Esophagus squamous epithelium (tissue), 5 donors: ENCODE measurements at places on chromosomes 11 and 22.

- no peak for DNase-seq
These were observed 409.2 kb upstream of the LRRC4C start for GRCh38 chr11:41868606-41869005.

GRCh38 chr11:95595973-95596489 is 193.6 kb downstream of the FAM76B start:
- DNase-seq: no peak

GRCh38 chr11:58562375-58562800 is 13.3 kb downstream of the LPXN start:
- no peak for DNase-seq

GRCh38 chr22:50360578-50360977 is 17.5 kb downstream of the PPP6R2 start:
- no peak for DNase-seq

DNA sequence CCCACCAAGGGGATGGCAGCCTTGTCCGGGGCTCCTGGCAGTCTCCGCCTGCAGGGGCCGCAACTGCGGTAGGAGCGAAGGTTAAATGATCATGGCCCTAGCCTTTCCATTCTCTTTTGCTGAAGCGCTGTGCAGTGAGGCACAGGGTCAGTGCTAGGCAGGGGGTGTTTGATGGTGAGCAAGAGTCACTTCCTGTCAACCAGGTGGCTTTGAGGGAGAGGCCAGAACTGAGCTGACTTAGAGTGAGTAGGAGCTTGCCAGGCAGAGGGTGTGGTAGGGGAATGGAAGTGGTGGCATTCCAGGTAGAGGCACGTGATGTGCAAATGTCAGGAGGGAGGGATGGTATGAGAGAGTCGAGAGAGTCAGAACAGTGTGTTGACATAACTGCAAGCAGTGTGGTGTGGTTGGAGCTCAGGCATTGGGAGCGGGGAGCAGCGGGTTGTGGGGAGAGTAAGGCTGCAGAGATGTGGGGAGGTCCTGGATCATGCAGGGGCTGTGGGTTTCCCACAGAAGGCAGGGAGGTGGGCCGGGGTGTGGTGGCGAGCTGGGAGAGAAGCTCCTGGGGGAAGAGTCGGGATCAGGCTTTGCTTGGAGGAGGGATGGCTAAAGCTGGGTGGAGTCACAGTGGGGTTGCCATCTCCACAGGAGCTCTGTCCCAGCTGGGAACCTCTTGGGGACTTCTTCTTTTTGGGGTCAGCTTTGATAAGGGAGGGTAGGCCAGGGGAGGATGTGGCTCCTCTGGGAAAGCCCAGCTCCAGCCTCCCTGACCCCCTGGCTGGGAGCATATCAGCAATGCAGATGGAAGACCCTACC is 33.3 kb downstream of the AMPD3 start:
- no peak for DNase-seq

- no peak for DNase-seq
These were observed 8.5 kb upstream of the CYTH4 start for GRCh38 chr22:37273846-37274225.

DNA sequence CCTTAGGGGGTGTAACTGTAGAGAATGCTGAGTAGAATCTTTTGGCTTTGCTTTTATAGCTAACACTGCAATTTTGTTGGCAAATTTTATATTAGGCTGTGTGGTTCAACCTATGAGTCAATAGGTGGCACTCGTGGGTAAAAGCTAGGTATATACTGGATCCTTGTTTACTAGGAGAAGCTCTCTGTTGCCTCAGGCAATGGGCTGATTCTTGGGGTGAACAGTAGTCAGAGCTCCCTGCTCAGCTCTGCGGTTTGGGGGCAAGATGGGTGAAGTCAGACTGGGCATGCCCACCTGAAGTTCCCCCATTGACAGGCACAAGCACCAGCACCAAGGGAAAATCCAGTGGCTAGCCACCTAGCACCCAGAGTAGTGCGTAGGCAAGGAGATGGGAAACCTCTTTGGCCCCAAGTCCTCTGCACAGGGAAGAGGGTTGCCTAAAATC is 238.7 kb downstream of the FAM181B start:
- no peak for DNase-seq

GRCh38 chr11:7894251-7894650 is 36.8 kb downstream of the OR10A6 start:
- DNase-seq: no peak

- DNase-seq: no peak
These were observed 12.2 kb downstream of the ANKRD42 start for GRCh38 chr11:83205608-83206185.

GRCh38 chr22:40654522-40655167 is 18.1 kb upstream of the MRTFA start:
- DNase-seq: no peak

DNA sequence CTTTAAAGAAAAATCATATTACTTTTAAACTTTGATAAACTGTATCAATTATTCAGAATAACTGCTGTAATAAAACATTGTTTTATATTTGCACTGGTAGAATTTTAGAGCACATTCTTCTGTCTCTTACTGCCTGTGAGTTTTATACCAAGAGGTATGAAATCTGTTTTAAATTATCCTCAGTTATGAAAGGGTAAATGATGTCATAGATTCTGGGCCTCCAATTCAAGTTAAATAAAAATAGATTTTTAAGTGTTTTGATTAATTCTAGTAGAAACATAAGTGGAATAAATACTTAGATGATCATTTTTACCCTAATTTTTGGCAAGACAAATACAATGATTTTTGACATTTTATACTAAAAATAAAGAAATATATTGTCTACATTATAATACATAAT is 93.0 kb downstream of the GUCY1A2 start:
- no peak for DNase-seq

DNA sequence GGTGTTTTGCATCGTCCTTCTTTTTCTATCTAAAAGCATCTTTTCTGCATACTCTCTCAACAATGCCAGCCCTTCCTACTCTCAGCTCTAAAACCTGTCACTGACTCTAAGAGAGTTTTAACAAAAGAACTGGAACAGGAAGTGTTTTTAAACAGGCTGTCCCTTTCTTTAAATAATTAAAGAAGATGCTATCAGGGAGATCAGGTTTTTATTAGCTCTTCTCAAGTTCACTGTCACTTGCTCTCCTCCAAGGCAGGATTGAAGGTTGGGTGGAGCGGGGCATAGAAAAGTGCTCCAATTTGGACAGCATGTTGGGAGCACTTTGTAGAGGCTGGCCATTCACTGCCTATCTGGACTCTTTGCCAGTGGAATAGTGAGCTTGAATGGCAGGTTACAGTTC is 56.4 kb upstream of the BARX2 start:
- no peak for DNase-seq

GRCh38 chr22:42697542-42698013 is 23.1 kb downstream of the A4GALT start:
- DNase-seq: no peak

DNA sequence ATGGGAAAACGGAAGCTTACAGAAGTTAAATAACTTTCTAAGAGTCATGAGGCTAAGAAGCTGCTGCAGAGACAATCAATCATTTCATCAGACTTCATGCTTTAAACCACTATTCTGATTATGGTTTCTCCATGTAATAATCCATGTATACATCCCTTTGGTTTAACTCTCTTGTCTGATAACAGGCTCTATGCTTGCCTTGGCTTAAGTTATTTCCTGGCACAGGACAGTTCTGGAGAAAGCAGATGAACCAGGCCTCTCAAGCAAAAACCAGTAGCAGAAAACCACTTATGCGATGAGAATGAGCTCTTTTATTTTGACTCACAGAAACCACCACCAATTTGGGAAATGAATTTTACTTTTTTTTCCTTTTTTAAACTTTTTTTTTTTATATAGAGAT is 6.5 kb upstream of the PCF11 start:
- no peak for DNase-seq

- no peak for DNase-seq
These were observed 86.1 kb downstream of the GRIA4 start for GRCh38 chr11:105696000-105696399.

DNA sequence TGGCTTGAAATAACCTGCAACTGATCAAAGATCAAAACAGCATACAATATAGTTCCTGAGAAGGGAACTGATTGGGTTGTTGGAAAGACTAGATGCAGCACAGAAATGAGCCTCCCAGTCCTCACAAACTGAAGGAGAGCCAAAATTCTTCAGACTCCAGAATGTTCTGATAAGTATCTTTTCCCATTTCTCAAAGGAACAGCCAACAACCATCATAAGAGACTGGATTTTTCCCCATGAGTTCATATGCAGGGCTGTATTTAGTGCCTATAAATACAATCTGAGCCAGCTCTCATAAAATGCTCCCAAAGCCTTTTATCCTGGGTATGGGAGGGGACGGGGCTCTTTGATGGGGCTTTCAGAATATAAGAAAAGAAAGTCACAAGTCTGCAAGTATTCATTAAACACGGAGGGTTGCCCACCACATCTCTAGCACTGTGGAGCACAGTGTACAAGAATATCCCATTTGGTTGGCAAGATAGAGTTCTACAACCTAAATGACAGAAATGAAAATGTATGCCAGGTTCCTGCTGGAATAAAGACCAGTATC is 50.7 kb upstream of the LYVE1 start:
- no peak for DNase-seq

DNA sequence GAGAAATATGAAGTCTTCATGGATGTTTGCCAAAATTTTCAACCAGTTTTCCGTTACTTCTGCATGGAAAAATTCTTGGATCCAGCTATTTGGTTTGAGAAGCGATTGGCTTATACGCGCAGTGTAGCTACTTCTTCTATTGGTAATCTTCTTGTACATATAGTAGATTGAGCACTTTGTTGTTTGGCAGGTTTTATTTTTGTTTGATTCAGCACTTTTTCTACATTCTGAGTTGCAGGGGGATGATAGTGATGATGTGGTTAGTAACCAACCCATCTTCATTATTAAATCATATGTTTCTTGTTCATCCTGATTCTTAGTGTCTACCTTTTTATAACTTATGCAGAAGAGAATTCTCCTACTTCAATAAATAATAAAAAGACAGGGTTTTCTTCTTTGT is 121.6 kb downstream of the C11orf65 start:
- DNase-seq: no peak

DNA sequence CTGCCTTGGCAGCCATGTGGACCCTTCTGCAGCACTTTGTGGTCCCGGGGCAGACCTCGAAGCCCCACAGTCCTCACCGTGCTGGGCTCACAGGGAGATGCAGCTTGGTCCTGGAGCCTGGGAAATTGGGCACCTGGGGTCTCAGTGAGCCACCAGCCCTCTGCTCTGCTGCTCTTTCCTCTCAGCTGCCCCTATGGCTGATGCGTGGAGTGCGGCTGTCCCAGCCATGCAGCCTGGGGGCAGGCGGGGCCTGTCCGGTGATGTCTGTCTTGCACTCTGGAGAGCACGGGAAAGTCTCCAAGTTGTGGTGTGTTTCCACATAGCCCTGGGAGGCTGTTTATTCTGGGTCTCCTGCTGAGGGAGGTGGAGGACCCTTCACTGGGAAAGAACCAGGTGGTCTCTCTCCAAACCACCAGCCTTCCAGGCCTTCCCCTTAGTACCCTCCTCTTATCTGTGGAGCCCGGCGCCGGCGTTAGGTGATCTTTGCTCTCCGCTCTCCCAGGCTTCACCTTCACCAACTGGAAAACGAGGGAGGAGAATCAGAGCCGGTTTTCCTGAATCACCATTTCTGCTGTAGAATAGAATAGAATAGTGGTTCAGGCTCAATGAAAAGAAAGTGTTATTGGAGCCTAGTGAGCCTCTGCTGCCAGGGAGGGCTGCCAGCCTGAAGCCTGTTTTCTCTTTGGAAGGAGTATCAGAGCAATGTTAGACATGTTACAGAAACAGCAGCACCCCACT is 41.2 kb upstream of the GRAMD4 start:
- DNase-seq: no peak

- DNase-seq: no peak
These were observed 22.3 kb downstream of the TMEM123 start for GRCh38 chr11:102430158-102430836.

GRCh38 chr11:36509201-36509639 is 852 bp downstream of the TRAF6 start:
- DNase-seq: no peak

DNA sequence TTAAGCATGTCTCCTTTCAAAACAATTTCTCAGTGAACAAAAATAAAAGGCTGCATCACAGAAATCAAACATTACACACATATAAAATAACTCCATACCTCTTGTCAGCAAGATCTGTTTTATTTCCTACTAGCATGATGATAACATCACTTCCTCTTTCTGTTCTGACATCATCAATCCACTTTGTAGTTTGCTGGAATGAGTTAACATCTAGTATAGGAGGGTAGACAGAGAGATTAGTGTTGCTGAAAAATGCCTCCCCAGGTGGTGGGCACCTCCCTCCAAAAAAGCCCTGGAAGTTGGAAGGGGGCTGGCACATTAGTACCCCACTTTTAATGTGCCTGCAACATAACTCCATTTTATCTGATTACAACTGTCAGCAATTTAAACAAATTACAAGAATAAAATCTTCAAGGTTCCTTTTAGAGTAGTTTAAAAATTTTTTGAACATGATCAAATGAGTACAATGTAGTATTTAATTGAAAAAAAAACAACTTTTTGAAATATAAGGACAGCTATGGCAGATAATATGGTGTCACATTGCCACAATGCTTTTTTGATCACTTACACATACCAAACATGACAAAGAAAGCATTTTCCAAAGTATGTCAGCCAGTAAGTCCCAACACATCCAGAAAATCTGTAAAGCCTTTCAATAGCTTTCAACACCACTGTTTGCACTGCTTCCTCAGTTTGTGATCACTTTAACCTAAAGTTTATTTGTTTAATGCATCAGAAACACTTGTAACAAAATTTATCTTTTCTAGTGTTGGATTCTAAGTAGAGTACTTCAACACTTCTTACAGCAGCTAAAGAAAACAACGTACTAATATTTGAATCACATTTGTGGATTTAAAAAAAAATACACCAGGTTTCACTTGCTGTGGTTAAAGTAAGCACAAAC is 44.5 kb downstream of the RAB6A start:
- no peak for DNase-seq

GRCh38 chr11:69106031-69106811 is 49.5 kb upstream of the SMIM38 start:
- DNase-seq: no peak

- DNase-seq: no peak
These were observed 16.4 kb downstream of the C1QTNF6 start for GRCh38 chr22:37171662-37172061.
